H1 (cell line): ENCODE measurements at places on chromosomes 2 and 18.
A peak's percentile ranks its signal among the peaks of the same experiment; 100 is the strongest.

GRCh38 chr2:1995987-1996386 lies 251.7 kb upstream of the PXDN start:
- H3K4me1 ChIP-seq, result peaks cover 7% of the 10 kb centered on the region; the same call in 1 of the 2 replicates
- H3K27ac ChIP-seq, result no peak overlapping the region
- DNase-seq, result no peak
- H3K27me3 ChIP-seq, result peaks cover 2% of the 10 kb centered on the region; the same call in 1 of the 2 replicates
- no peak overlapping the region for H3K4me3 ChIP-seq

GRCh38 chr18:73638709-73639108 lies 508.9 kb downstream of the FBXO15 start:
- no peaks in the 10 kb centered on the region for H3K36me3 ChIP-seq
- H3K27ac ChIP-seq, result no peak overlapping the region
- DNase-seq, result no peak
- no peaks in the 10 kb centered on the region for H3K27me3 ChIP-seq

DNA sequence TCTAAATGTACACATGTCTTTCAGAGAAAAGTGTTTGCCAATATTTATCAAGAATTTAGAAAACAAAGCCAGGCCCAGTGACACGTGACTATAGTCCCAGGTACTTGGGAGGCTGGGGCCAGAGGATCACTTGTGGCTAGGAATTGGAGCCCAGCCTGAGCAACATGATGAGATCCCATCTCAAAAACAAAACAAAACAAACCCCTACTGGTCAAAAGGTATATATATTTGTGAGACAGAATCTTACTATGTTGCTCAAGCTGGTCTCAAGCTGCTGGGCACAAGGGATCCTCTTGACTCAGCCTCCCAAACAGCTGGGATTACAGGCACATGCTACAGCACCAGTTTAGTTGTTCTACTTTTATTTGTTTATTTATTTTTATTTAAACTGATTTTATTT lies 79.2 kb downstream of the ZDBF2 start:
- DNase-seq, result no peak
- no peak overlapping the region for H3K27ac ChIP-seq
- no peak overlapping the region for H3K4me3 ChIP-seq
- H3K4me1 ChIP-seq, result no peaks in the 10 kb centered on the region
- no peaks in the 10 kb centered on the region for H3K36me3 ChIP-seq
- H3K27me3 ChIP-seq, result no peaks in the 10 kb centered on the region

DNA sequence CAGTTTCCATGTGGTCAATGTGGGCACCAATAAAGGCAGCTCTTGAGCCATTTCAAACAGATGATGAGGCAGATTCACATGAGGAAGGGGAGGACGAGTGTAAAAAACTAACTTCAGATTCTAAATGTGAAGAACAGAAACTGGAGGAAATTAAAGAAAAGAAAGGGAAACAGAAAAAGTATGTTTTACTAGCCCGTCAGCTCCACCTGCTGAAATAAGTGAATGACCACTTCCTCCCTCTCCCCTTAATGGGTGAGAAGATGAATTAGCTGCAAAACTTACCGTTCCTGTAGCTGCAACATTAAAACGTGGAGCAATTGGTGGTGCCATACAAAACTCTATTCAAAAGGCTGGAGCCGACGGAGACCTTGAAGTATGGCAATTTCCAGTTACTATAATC lies 203.5 kb downstream of the UXS1 start:
- no peak overlapping the region for H3K4me3 ChIP-seq
- no peak overlapping the region for H3K27ac ChIP-seq
- DNase-seq, result no peak
- no peaks in the 10 kb centered on the region for H3K36me3 ChIP-seq
- H3K4me1 ChIP-seq, result no peaks in the 10 kb centered on the region

GRCh38 chr18:32867330-32867729 lies 94.5 kb upstream of the KLHL14 start:
- peaks cover 6% of the 10 kb centered on the region for H3K4me1 ChIP-seq
- DNase-seq, result no peak
- H3K27ac ChIP-seq, result no peak overlapping the region
- H3K4me3 ChIP-seq, result no peak overlapping the region
- H3K36me3 ChIP-seq, result no peaks in the 10 kb centered on the region

DNA sequence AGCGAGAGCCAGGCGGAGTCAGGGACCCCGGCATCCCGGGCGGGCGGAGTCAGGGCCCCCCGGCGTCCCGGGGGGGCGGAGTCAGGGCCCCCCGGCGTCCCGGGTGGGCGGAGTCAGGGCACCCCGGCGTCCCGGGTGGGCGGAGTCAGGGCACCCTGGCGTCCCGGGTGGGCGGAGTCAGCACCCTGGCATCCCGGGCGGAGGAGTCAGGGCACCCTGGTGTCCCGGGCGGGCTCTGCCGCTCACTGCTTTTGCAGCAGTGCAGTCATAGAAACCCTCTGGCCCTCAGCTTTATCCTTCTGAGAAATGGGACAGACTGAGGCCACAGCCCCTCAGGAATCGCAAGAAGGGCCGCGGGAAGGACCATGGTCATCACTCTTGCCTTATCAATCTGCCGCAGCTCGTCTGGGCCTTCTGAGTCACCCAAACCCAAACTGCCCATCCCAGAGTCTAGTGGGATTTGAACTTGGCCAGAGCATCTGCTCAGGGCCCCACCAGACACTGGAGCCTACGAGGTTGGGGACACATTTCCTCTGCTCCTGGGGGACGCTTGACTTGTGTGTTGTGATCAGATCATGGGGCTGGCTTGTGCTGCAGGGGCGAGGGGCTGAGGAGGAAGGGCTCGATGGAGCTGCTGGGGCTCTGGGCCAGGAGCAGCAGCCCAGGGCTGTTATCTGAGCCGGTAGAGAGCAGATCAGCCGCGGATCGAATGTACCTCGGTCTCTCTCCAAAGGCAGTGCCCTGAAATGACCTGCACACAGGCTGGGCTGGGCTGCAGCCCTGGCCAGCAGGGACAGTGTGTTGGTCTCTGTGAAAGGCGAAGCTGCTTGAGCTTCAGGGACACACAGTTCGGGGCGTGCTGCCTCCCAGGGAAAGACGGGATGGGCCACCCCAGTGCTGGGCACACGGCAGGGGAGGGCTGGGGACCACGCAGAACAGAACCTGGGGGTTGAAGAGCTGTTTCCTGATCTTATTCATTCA lies 290.1 kb upstream of the HDAC4 start:
- no peaks in the 10 kb centered on the region for H3K27me3 ChIP-seq
- no peak overlapping the region for H3K4me3 ChIP-seq
- no peak for DNase-seq
- no peak overlapping the region for H3K27ac ChIP-seq
- no peaks in the 10 kb centered on the region for H3K4me1 ChIP-seq

- H3K27me3 ChIP-seq, result no peaks in the 10 kb centered on the region
- H3K27ac ChIP-seq, result no peak overlapping the region
- no peaks in the 10 kb centered on the region for H3K36me3 ChIP-seq
- no peak overlapping the region for H3K4me3 ChIP-seq
- no peak for DNase-seq
Measured at GRCh38 chr2:12131975-12132374, 385.5 kb downstream of the LPIN1 start.

GRCh38 chr18:56289381-56289780 lies 349.0 kb downstream of the TXNL1 start:
- H3K27me3 ChIP-seq, result no peaks in the 10 kb centered on the region
- no peak overlapping the region for H3K27ac ChIP-seq
- no peaks in the 10 kb centered on the region for H3K4me1 ChIP-seq
- no peaks in the 10 kb centered on the region for H3K36me3 ChIP-seq
- no peak for DNase-seq
- no peak overlapping the region for H3K4me3 ChIP-seq

GRCh38 chr2:168166902-168167510 lies 80.4 kb downstream of the STK39 start:
- H3K4me3 ChIP-seq, result no peak overlapping the region
- DNase-seq, result no peak
- H3K4me1 ChIP-seq, result no peaks in the 10 kb centered on the region
- H3K36me3 ChIP-seq, result no peaks in the 10 kb centered on the region; the same call in 1 of the 2 replicates
- no peaks in the 10 kb centered on the region for H3K27me3 ChIP-seq

DNA sequence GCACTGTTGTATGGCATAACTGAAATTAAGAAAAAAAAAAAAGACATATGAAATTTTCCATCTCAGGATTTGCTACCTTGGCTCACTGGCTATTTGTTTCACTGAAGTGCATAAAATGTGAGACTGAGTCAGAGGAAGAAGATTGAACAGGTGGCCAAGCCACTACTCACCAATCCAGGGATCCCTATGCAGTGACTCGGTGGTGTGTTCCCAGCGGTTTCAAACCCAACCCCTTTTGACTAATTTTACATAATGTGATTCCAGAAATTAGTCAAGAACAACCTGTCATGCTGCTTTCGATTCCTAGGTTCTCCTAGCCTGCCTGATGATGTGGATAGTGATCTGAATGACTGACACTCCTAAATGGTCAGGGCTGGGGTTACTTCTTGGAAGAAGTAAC lies 77.3 kb downstream of the KLHL14 start:
- H3K4me1 ChIP-seq, result peaks cover 5% of the 10 kb centered on the region
- no peak for DNase-seq
- no peaks in the 10 kb centered on the region for H3K27me3 ChIP-seq
- H3K36me3 ChIP-seq, result no peaks in the 10 kb centered on the region
- no peak overlapping the region for H3K27ac ChIP-seq

DNA sequence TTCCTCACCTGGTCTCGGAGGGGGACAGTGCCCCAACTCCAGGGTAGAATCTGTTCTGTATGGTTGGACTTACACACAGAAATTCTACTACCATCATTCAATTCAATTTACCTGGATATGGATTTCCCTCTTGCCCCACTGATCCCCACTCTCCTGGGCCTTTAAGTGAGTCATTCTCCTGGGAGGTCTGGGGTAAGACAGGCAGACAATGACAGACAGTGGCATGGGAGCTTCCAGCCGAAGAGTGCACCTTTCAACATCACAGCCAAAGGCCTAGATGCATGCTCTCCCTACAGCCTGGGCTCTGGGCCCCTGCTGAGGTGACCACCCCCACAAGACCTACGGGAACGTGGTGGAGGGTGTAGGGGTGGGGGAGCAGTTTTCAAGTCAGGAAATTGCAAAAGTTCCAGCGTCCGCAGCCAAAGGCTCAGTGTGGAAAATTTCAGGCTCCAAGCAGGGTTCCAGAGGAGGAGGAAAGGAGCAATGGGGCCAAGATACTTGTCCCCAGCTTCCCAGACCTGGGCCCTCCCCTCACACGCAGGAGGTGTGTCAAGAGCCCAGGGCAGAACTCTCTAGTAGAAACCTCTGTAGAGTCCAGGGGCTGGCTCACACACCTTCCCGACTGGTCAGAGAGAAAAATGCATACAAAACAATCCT lies 296.4 kb downstream of the CYP26B1 start:
- no peaks in the 10 kb centered on the region for H3K27me3 ChIP-seq
- no peak for DNase-seq

- no peak overlapping the region for H3K4me3 ChIP-seq
- H3K36me3 ChIP-seq, result no peaks in the 10 kb centered on the region
- no peaks in the 10 kb centered on the region for H3K27me3 ChIP-seq
- no peaks in the 10 kb centered on the region for H3K4me1 ChIP-seq
- DNase-seq, result no peak
Measured at GRCh38 chr18:48393170-48393569, 16.0 kb downstream of the ZBTB7C start.

GRCh38 chr2:162506706-162507105 lies 162.8 kb downstream of the GCA start:
- H3K27me3 ChIP-seq, result no peaks in the 10 kb centered on the region
- H3K4me1 ChIP-seq, result peaks cover 4% of the 10 kb centered on the region; the same call in 1 of the 2 replicates
- H3K36me3 ChIP-seq, result no peaks in the 10 kb centered on the region
- DNase-seq, result no peak
- no peak overlapping the region for H3K4me3 ChIP-seq

DNA sequence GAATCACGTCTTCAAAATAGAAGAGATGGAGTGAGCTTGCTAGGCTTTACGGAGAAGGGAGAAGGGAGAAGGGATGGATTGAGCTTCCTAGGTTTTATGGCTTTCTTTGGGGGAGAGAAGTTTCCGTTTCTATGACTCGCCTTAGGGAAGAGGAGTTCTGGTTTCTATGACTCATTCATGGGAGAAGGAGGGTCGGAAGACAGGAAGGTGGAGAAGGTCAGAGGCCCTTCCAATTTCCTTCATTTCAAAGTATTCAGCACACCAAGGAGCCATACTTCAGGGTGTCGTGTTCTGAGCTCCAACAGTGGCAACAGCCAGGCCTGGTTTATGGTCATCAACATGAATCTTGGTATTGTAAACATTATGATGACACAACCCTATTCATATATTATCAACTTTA lies 284.7 kb upstream of the VWC2L start:
- H3K27ac ChIP-seq, result no peak overlapping the region
- no peak overlapping the region for H3K4me3 ChIP-seq
- H3K36me3 ChIP-seq, result no peaks in the 10 kb centered on the region

GRCh38 chr18:22378672-22379282 lies 38.9 kb downstream of the CTAGE1 start:
- H3K4me1 ChIP-seq, result no peaks in the 10 kb centered on the region
- H3K27me3 ChIP-seq, result no peaks in the 10 kb centered on the region
- H3K4me3 ChIP-seq, result no peak overlapping the region
- H3K36me3 ChIP-seq, result no peaks in the 10 kb centered on the region

DNA sequence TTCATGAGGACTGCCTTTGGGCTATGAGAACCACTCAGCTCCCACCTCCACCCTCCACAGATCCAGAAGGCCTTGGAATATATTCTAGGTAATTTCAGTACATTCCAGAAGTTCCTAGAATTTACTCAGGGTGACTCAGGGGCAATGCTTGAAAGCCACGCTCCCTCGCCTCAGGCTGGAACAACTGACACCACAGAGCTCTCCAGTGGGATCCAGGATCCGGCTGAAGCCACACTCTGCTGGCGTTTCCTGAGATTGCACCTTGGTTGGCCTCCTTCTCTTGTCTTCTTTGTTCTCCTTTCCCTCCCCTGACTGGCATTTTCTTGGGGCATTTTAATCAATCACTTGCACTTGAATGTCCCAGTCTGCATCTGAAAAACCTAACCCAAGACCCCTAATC lies 92.6 kb upstream of the KCNE4 start:
- DNase-seq, result peak; percentile 71
- no peaks in the 10 kb centered on the region for H3K27me3 ChIP-seq
- H3K27ac ChIP-seq, result no peak overlapping the region

DNA sequence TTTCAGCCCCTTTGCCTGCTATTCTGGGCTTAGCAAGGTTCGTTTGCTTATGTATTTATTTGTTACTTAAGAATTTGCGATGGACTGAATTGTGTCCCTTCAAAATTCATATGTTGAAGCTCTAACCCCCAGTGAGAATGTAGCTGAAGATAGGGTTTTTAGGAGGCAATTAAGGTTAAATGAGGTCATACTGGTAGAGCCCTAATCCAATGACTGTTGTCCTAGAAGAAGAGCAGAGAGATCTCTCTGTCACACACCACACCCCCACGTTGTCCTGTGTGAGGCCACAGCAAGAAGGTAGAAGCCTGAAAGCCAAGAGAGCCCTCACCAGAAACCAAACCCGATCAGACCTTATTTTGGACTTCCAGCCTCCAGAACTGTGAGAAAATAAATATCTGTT lies 66.7 kb downstream of the KIAA1328 start:
- H3K36me3 ChIP-seq, result no peaks in the 10 kb centered on the region
- no peaks in the 10 kb centered on the region for H3K27me3 ChIP-seq
- no peak for DNase-seq
- H3K27ac ChIP-seq, result no peak overlapping the region

DNA sequence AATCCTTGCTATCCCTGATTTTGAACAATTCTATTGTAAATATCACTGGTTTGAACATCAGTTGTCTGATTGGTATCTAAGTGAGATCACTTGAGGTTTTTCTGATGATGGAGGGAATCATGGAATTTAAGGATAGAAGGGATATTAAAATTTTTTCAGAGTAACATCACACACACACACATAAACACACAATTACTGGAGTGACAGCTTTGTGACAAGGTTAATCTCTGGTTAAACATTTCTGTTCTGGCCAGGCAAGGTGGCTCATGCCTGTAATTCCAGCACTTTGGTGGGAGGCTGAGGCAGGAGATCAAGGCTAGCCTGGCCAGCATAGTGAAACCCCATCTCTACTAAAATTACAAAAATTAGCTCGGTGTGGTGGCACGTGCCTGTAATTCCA lies 85.3 kb downstream of the SOCS6 start:
- H3K36me3 ChIP-seq, result no peaks in the 10 kb centered on the region
- H3K27ac ChIP-seq, result no peak overlapping the region
- no peaks in the 10 kb centered on the region for H3K27me3 ChIP-seq
- H3K4me3 ChIP-seq, result no peak overlapping the region
- H3K4me1 ChIP-seq, result no peaks in the 10 kb centered on the region
